GM04503 (cell line): ENCODE measurements at places on chromosomes 6 and 20.

GRCh38 chr20:57148263-57148662 is 118.2 kb downstream of the BMP7 start:
- no peak for DNase-seq

DNA sequence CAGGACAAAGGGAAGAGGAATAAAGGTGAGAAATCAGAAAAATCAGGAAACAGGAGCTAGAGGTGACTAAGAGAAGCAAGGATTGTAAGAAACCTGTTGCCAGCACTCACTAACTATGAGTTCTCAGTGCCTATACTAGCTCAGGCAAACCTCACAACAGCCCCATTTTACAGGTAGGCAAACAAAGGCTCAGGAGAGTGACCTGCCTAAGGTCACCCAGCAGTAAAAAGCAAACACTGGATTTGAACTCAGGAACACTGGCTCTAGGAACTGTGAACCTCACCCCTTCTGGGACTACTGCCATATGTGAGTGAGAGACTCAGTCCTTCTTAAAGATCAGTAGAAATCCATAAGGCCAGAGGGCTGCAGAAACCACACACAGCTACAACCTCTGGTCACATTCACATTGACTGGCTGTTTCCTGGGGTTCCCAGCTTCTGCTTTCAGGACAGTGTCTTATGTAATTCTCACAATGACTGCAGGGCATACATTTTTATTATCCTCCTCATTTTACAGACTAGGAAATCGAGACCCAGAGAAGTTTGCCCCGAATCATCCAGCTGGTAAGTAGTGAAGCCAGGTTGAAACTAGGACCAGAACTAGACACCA is 80.7 kb upstream of the MAFB start:
- no peak for DNase-seq

- DNase-seq = no peak
Observed at GRCh38 chr6:100103194-100103593, 109.2 kb upstream of the MCHR2 start.

GRCh38 chr6:15358579-15359327 is 112.9 kb downstream of the JARID2 start:
- no peak for DNase-seq

DNA sequence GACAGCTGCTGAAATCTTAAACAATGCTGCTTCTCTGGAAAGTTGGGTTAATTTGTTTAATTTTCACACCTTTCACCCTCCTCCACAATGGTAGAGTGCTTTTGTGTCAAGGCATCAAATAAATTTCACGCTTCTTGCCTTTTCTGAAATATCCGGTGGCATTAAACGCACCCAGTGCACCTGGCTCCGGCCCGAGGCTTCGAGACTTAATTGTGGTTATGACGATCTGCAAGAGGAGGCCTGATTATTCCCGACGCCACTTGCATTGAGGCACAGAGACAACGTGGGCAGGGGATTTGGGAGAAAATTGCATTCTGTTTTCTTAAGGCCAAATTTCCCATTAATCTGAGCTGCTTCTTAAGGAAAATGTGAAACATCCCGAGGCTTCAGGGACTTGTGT is 152.2 kb downstream of the CDH4 start:
- DNase-seq = no peak

GRCh38 chr6:159788276-159788675 is 1.1 kb downstream of the TCP1 start:
- no peak for DNase-seq

GRCh38 chr6:170307080-170307545 is 555 bp downstream of the FAM120B start:
- DNase-seq = no peak

DNA sequence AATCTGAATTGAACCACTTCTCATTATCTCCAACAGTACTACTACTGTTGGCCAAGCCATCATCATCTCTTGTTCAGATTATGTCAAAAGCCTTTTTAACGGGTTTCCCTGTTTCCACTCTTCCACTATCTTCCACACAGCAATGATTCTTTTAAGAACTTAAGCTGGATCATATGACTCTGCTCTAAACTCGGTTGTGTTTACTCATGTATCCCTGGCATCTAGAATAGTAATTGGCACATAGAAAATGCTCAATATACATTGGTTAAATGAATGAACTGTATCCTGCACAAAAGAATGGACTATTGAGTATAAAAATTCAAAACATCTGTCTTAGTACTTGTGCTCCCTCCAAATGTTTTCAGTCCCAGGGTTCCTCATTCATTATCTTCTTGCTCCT is 2.8 kb upstream of the COX7A2 start:
- DNase-seq = no peak

DNA sequence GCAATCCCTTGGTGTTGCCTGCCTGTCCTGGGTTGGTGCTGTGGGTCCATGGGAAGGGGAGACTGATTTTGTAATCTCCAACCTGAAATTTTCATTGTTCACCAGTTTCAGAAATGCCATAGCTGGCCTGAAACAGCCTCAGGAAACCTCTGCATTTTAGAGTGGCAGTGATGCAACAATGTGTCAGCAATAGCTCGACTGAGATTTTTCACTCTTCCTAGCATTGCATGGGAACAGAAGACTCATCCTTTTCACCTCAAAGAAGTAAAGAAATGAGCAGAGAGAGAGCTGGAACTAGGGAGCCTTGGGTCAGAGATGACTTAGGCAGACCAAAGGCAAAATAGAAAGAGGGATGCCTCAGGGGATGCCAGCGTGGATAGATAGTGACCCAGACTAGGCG is 23.7 kb upstream of the TMEM14A start:
- DNase-seq = peak; percentile 45

GRCh38 chr20:16926626-16927430 is 178.7 kb downstream of the OTOR start:
- DNase-seq = no peak

DNA sequence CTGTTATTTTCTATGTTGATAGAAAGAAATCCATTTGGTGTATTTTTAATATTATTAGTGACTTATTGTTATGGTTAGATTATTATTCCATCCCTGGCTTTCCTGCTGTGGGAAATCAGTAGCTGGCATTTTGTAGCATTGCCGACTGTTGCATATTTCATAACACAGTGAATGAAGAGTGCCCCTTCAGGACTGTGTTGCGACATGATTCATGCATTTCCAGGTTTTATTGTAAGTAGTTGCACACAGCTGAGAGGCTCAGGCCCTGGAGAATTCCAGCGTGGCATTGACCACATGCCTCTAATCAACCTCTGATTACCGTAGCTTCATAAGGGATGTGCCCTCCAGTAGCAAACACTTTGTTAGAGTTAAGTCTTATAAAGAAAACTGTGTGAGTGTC is 263.9 kb downstream of the FARS2 start:
- DNase-seq = peak; percentile 76

GRCh38 chr20:12289465-12289864 is 371.8 kb downstream of the BTBD3 start:
- no peak for DNase-seq

GRCh38 chr6:5199702-5200101 is 61.0 kb downstream of the LYRM4 start:
- DNase-seq = no peak

DNA sequence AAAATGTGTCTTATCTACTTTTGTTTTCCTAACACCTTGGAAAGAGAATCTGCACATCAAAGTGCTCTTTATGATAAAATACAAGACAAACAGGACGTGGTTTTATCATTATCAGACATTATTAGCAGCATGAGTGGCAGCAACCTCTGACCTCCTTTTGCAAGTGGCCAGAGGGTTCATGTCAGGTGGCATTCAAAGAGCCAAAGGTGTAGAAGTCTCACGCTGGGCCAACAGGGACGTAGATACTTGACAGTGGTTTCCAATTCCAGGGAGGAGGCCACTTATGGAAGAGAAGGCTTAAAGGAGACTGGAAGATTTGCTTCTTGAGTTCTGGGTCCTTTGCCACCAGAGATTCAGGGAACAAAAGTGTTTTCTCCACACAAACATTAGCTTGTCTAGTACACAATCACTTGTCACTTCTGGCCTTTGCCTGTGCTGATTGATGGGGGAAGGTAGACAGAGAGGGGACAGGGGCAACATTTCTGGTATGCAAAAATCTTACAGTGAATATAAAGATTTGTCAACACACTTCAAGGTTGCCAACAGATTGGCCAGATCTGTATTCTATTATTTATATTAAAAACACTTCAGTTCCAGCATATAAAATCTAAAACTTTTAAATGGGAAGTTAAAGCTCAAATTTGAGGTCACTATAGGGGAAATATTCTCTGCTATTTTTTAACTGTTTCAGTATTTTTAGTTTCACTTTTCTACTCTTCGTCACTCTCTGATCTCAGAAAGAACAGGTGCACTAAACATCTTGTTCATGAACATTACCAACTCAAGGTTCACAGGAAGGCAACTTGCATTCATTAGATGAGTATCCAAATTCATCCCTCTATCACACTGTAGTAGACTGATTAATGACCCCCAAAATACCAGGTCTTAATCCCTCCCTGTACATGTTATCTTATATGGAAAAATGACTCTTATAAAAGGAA is 52.1 kb upstream of the FBXO30 start:
- DNase-seq = no peak

DNA sequence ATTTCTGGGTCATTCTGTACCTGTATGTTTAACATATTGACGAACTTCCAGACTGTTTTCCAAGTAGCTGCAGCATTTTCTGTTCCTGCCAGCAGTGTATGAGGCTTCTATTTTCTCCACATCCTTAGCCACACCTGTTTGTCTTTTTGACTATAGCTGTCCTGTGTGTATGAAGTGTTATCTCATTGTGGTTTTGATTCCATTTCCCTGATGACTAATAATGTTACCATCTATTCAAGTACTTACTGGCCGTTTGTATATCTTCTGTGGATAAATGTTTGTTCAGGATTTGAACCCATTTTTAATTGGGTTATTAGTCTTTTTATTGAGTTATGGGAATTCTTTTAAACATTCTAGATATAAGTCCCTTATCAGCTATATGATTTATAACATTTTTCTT is 95.2 kb downstream of the JAG1 start:
- no peak for DNase-seq

- DNase-seq = peak; percentile 42
Observed at GRCh38 chr6:134619789-134620188, 301.9 kb upstream of the SGK1 start.

DNA sequence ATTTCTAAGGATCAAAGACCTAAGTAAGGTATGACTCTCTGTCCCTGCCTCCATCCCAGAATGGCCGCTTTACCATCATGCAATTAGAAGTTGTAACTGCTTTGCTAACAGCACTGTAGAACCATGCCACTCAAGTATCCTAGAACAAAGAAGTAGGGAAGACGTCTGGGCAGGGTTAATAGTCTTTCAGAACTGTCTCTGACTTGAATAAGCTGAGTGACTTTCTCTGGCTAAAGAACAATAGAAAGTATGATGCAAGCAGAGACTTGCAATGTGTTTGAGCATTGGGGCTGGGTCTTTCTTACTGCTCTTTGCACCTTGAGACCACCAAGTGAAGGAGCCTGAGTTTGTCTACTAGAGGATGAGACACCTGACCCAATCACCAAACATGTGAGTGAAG is 279.6 kb upstream of the JAG1 start:
- no peak for DNase-seq

GRCh38 chr6:86609549-86610388 is 327.6 kb upstream of the HTR1E start:
- no peak for DNase-seq

GRCh38 chr6:69719602-69720193 is 77.1 kb downstream of the LMBRD1 start:
- DNase-seq = no peak

GRCh38 chr6:31737991-31738979 is 1.5 kb upstream of the MSH5 start:
- no peak for DNase-seq

GRCh38 chr6:11328613-11329247 is 96.3 kb upstream of the NEDD9 start:
- peak; percentile 78 for DNase-seq

DNA sequence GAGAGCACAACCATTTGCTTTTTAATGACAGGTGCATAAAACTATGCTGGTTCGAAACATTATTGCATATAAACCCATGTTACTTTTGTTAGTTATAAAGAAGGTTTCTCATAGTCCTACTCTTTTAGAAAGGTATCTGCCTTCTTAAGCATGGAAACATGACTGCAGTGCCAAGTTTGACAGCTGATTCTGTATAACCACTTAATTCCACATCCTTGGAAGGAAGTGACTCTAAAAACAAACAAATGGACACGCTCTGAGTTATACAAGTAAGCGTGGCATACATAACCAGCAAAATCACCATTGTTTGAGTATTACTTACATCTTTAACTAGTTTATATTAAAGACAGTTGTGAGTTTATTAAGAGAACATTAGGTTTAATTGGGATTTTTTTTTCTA is 125.0 kb upstream of the HDGFL1 start:
- DNase-seq = no peak

GRCh38 chr20:16615199-16615598 is 42.0 kb upstream of the KIF16B start:
- no peak for DNase-seq

DNA sequence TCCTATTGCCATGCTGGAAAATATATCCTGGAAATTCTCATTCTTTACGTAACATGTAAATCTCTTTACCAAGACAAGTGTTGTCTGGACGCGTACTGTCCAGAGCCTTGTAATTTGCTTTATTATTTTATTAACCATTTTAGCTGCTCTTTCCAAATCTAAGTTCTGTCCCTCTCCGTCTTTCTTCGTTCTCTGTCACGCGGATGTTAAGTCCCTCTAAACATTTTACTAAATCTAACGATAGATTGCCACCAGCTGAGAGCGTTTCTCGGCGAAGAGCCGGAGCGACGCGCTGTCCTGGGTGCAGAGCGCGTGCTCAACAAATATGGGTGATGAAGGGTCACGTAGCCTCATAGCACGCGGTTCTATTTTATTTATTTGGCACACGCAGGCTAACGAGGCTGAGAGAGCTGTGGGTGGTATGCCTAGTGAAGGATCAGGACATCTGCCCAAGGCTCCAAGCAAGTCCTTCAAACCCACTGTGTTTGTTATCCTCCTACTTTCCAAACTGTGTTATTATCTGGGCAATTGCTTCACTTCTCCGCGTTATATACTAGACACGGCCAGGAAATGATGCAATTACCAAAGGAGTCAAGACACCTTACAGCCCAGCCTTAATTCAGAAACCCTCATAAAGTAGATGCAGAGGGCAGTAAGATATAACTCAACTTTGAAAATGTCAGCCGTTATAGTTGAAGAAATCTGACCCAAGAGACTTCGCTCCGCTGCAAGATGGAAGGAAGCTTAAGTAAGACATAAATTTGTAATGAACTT is 10.0 kb upstream of the NCOA7 start:
- DNase-seq = peak; percentile 35
